GM06990 (cell line): ENCODE measurements at places on chromosomes 2 and 18.

- DNase-seq: no peak
Measured at GRCh38 chr18:79905389-79905911, 46.0 kb downstream of the SLC66A2 start.

DNA sequence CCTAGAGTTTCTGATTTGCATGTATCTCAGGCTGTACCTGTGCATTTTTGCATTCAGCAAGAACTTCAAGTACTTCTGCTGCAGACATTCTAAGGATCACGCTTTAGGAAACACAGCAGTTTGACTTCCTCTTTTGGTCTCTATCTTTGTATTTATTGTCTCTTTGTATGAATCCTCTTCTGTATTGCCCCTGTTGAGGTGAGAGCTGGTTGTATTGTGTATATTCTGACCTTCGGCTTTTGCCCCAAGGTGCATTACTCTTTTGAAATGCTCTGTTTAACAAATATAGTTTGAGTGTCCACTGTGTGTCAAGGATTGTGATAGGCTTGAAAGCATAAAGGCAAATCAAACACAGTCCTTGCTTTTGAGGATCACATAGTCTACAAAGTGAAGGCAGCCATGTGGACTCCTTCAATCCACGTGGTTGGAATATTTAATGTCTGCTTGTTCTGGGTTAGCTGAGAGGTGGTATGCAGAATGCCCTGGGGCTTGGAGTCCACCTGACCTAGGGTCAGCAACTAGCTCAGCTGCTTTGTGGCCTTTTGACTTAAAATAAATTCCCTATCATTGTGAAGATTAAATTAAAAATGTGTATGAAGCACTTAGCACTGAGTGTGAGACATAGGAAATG lies 108.1 kb downstream of the LYPD6 start:
- DNase-seq: no peak

DNA sequence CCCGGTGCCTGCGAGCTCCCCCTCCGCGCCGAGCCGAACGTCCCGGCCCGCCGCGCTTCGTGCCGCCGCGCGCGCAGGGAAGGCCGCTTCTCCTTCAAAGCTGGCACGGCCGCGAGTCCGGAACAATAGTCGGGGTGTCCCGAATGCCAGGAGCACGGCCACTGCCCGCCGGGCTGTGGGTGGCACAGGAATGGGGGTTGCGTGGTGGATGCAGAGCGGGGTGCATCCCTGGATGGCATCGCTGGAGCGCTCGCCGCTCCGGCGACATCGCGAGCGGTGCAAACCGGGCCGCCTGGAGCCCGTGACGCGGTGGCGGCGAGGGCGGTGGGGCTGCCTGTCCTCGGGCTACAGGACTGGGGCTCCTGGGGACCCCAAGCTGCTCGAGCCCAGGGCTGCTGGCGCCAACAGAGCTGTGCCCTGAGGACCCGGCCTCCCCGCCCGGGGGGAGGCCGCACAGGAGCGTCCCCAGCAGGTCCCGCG lies 1.1 kb upstream of the SATB2 start:
- peak; percentile 61 for DNase-seq

DNA sequence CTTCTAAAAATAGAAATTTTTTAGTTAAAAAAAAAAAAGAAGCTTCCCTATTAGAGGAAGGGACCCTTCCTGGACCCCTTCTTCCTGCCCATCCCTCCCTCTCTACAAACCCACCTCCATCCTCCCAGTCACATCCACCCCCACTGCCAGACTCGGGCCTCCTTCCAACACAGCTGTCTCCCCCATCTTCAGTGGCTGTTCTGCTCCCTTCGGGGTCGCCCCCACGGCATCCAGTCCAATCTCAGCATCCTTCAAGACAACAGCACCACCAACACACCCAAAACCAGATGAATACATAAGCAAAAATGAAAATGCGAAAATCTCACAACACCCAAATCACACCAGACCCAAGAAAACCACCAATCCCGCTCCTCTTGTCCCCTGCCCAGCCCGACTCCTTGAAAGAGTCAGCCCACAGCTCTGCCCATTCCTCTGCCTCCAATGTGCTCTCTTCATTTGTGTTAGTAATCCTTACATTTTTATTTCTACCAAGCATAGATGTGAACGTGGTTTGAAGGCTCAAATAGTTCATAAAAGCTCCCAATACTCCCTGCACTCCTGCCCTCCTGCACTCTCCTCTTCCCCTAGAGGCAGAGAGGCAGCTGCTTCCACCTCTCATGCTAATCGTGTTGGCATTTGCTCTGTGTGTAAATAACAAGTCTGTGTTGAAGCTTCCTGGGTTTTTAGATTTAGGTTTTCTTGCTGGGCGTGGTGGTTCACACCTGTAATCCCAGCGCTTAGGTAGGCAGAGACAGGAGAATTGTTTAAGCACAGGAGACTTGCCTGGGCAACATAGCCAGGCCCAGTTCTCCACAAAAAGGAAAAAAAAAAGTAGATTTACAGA lies 37.0 kb downstream of the MAL start:
- no peak for DNase-seq

DNA sequence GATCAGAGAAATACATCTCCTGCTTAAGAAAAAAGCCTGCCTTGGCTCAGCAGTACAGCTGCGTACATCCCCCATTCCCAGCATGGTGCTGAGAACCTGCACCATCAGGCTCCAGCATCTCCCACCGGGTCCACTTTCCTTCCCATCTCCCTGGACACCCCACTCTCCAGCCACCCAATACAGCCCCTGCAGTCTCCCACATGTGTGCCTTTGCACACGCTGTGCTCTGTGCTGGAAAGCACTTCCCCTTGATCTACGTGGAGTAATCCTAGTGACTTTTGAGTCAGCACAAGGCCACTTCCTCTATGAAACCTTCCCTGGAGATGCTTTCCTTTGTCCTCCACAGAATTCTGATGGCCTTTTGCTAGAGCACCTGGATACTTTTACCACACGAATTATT lies 17.0 kb downstream of the STAT1 start:
- no peak for DNase-seq

DNA sequence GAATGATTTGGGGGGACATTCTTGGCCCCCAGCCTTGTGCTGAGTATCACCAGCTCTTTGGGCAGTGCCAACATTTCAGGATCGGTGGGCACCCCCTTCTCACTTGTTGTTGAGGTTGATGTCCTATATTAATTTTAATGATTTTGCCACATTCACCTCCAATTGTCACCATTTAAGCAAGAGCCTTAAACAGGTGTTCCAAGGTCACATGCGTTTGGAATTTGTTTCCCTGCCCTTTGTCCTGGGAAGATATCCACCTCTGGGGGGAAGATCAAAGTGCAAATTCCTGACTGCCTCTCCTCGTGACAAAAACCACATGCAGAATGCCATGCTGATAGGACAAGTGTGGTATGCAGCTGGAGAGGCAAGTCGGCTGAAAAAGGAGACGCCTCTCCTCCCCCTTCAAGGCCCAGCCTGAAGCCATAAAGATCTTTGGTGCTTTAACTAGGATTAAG lies 72.5 kb upstream of the ID2 start:
- no peak for DNase-seq

DNA sequence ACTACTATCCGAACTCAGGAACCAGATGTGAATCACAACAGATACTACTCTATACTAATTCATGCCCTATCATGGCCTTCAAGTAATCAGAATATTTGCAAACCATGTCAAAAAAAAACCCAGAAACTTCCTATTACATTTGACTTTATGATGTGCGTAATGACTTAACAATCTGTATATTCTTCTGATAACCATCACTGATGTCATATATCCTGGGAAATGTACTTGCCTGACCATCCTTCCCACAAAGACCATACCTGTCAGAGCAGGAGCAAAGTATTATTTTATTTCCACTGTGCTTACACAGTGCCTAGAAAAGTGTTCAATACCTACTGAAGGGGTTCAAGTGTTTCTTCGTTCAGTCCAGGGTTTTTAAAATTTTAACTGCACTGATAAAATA lies 27.5 kb downstream of the PPP4R1 start:
- no peak for DNase-seq

- DNase-seq: no peak
Measured at GRCh38 chr18:24488824-24489493, 28.5 kb downstream of the HRH4 start.

DNA sequence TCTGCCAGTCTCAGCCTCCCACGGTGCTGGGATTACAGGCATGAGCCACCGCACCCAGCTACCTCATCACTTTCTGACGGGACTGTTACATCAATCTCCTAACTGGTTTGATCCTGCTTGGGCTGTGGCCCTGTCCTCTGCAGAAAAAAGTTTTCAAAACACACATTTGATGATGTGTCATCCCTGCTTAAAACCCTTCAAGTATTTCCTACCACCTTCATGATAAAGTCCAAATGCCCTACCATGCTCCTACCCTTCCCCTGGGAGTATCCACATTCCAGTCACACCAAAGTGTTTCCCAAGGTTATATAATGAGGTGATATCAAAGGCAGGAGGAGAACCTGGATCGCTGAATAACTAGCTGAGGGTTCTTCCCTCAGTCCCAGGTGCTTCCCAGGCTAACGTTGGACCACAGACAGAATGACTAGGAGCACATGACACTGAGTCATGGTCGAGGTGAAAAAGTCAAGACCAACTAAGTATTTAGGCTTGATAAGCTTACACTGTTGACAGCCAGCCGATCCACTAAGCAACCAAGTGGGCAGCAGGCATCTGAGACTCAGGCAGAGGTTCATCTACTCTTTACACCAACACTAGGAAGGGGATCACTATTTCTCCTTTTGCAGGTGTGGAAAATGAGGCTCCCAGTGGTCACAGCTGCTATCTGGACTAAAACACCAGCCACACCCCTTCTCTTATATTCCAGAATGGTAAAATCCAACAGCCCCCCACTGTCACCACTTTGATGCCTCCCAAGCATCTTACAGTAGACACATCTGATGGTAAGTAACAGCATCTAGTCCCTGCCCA lies 31.8 kb downstream of the CYRIA start:
- no peak for DNase-seq

DNA sequence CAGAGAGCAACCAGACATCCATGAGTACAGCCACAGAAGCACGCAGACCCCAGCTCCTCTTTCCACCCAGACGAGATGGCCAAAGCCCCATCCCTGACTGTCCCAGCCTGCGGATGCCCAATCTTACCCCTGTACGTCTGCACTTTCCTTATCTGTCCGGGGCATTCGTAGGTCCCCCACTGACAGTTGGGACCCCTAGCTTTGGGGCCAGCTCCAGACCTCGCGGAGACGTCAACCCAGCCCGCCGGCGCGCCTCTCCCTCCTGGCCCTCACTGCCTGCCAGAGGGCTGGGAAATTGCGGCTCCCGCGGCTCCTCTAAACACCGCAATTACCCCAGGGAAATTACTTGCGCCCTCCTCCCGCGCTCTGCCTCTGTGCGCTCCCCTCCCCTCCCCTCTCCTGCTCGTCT lies 2.3 kb downstream of the ECEL1 start:
- DNase-seq: no peak

DNA sequence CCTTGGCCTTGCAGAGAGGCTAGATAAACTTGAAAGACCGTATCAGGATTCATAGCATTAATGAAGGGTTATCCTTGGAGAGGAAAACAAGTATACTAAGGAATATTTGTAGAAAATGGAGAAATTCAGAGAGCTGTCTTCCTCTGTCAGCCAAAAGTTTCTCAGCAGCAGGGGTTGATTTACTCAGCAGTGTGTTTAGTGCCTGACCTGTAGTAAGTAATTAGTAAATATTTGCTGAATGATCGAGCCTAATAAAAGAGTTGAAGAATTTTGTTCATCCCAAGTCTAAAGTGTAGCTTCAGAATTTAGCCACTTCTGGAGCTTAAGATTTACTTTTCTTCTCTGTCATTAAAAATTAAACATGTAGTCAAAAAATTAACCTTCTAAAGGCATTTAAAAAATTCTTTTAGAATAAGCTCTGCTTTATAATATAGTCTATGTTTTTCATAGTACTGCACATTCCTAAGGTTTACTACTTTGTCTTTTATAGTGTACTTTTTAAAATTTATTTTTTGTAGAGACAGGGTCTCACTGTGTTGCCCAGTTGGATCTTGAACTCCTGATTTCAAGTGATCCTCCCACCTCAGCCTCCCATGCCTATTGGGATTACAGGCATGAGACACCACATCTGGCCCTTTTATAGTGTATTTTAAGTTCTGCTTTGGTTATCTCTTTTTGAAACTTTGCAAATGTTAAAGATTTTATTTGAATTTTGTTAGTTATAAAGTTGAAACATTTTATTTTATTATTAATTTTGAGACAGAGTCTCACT lies 138.4 kb upstream of the MYO3B start:
- no peak for DNase-seq

DNA sequence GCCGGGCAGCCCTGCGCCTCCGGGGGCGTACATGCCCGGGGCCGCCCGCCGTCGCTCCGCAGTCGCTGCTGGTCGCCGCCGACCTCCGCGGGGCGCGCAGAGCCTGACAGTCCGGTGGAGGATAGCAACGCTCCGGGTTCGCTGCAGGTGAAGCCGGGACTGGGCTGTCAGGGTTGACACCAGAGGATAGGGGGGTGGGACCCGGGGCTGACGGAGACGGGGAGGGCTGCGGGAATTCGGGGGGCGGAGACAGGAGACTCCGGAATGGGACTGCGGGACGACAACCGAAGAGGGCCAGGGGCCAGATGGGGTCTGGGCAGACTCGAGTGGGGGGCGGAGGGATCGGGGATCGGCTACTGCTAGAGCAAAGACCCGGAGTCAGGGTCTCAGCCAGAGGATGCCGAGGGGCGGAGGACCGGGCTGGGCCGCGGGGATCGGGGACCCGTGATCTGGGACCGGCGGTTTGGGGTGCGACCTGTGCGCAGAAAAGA lies 403 bp downstream of the TMEM127 start:
- no peak for DNase-seq

GRCh38 chr2:26503231-26503880 lies 25.4 kb upstream of the OTOF start:
- DNase-seq: peak; percentile 52

DNA sequence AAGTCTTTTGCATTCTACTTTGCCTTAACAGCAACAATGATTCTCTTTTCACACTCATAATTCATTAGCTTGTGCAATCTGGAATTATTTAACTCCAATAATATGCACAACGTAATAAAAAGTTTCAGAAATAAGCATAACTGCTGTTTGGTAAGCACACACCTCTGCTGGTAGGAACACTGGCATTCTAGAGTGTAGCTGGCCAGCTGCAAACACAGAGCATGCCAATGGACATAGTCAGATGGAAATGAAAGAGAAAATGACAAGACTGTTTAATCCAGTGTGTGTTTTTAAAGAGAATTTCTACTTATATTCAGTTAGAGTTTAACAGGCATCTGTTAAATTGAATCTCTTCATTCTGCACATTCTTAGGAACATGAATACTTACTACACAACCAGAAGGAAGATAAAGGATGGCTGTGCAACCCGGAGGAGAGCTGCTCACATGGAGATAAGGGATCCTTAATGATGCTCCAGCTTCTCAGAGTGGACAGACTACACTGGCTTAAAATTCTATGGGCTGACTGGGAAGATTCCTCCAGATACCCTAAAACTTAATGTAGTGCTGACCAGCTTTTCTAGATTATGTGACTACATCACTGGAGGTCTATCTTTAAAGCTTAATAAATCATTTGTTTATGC lies 94.6 kb upstream of the CHAC2 start:
- no peak for DNase-seq

- DNase-seq: no peak
Measured at GRCh38 chr2:8860239-8860638, 22.8 kb upstream of the KIDINS220 start.
